ENCODE measurements at places on chromosomes 5 and 9. TPM values are rescaled to one million over a fixed set of nuclear protein-coding genes. Genes with fewer than 3 reads are reported as not detected.

FBXL7 gene
- total RNA-seq: 24.3 TPM

EIF4EBP3 gene
- total RNA-seq: 34.9 TPM

LRRC26 gene
- not detected for total RNA-seq

SLC46A2 gene
- not detected for total RNA-seq

ZDHHC11B gene
- 11.1 TPM for total RNA-seq

C9orf50 gene
- total RNA-seq: not detected

EQTN gene
- total RNA-seq: not detected

TYRP1 gene
- total RNA-seq: 93.2 TPM

ESM1 gene
- not detected for total RNA-seq

FCN2 gene
- total RNA-seq: 0.67 TPM

DCP2 gene
- total RNA-seq: 18.4 TPM

SLC4A9 gene
- not detected for total RNA-seq

ANKRD18A gene
- 4.5 TPM for total RNA-seq

SPINK9 gene
- total RNA-seq: not detected

PDE8B gene
- 2.9 TPM for total RNA-seq

CYFIP2 gene
- 27.3 TPM for total RNA-seq

CCNI2 gene
- total RNA-seq: not detected
